Cerebellar nuclear complex (tissue), 1 donor: ENCODE measurements at places on chromosomes 16 and 17.

DNA sequence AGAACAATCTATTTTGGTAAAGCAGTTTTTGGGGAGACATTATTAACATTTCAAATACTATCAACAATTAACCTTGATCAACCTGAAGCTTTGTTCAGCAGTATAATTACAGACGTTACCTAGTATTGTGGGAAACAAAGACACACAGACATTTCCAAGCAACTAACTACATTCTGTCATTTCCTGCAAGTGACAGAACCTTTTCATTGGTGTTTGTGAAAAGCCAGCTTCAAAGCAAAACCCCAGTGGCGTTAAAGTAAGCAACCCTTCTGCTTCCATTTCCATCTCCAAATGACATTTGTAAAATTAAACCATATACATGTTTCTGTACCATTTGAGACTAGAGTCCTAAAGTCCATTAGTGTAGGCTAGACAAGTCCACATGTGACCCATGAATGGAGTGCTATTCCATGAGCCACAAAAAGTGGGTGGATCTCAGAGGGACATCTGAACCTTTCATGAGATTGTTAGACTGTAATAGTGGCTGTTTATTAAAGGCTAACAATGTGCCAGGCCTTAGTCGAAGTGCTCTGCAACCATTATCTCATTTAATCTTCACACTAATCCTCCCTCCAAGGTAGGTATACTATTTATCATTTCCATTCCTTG is 101.2 kb downstream of the SSH2 start:
- no peak for DNase-seq

- no peak for DNase-seq
Observed at GRCh38 chr16:56771558-56772279, 41.8 kb downstream of the NUP93 start.

DNA sequence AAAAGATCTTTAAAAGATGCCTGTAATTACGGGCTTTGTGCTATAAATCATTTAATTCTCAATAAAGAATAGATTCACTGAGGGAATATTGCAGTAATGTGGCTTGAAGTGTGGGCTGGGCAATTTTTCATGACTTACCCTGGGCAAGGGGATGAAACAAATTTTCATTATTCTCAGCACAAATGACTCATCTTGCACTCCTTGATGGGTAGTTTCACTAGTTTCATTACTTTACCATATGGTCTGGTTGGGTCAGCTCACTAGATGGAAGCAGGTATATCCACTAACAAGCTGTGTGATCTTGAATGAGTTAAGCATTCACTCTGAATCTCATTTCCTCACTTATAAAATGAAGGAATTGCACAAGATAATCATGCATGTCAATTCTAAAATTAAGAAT is 234.3 kb downstream of the ABCC12 start:
- DNase-seq: no peak

GRCh38 chr17:74565126-74565525 is 2.2 kb downstream of the CD300H start:
- DNase-seq: no peak

DNA sequence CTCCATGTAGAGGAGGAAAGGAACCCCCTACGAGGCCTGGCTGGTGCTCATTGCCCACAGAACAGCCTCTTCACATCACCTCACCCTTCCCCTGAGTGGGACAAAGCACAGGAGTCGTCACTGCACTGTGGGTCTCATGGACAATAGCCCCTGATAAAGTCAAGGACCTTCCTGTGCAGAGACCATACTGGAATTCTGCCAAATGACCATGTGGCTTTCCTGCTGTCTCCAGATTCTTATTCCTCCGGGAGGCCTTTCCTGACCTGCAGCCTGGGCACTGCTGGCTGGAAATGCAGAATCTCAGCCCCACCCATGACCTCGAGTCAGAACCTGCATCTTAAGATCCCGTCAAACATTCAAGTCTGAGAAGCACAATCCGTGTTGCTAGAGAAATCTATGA is 60.5 kb upstream of the ERN1 start:
- no peak for DNase-seq

- DNase-seq: no peak
Observed at GRCh38 chr16:68335175-68335574, 24.4 kb downstream of the PRMT7 start.

DNA sequence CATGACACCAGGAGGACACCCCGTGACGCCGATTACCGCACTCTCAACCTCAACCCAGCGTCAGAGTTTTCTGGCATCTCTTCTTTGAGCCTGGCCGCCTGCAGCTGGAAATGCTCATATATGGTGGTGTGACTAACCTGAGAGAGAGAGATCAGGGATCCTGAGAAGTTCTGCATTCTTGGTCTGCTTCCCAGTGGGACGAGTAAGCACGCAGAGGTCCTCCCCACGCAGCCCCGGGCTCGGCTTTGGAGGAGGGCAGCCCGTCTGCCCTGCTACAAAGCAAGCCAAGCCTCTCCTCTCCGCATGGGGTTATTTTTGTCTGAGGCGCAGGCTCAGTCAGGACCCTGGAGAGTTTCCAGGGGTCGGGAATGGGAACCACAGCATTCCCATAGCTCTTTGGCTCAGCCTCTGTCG is 16.5 kb downstream of the CRISPLD2 start:
- DNase-seq: no peak
